Activated CD4-positive, alpha-beta T cell treated with anti-CD3 and anti-CD28 coated beads, Interleukin-2, amount 10 ng/mL, durations not matched to agents 24 days and 14 days (primary cell): ENCODE measurements at places on chromosomes 5 and 9. TPM values are rescaled to one million over a fixed set of nuclear protein-coding genes. Genes with fewer than 3 reads are reported as not detected.
A peak's percentile ranks its signal among the peaks of the same experiment; 100 is the strongest.

The IFNA2 gene
- not detected in 2 replicates for total RNA-seq

- no peaks in the 10 kb centered on the region for H3K27me3 ChIP-seq
- DNase-seq, result no peak
- H3K36me3 ChIP-seq, result peaks cover 4% of the 10 kb centered on the region
- no peak overlapping the region for H3K27ac ChIP-seq
These were observed 39.2 kb upstream of the ELOVL7 start for GRCh38 chr5:60883229-60883628.

DNA sequence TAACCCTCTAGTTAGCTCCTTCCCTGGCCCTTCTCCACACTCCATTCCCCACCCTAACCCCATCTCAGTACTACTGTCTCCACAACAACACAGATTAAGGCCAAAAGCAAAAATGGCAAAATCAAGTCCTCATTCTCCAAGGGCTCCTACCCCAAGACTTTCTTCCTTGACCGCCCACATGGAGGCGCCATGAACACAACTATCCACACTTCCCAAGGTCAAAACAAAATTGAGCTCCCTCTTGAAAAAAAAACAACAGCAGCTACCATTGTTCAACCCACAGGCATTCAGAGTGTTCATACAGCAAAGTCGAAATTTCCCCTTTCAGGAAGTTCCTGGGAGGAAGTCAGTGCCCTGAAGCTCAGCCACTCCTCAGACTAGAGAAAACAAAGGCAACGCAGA is 54.4 kb downstream of the GNAQ start:
- peak overlapping the region; percentile 91 for H3K27ac ChIP-seq
- H3K36me3 ChIP-seq, result peaks cover 1% of the 10 kb centered on the region
- H3K4me3 ChIP-seq, result peak overlapping the region; percentile 68
- peak; percentile 84 for DNase-seq

The CCNO gene
- total RNA-seq, result 0.26 TPM in 1 of 2 replicates, not detected in the other

GRCh38 chr5:99349787-99350186 is 421.0 kb upstream of the CHD1 start:
- no peak overlapping the region for H3K4me3 ChIP-seq
- DNase-seq, result no peak
- no peak overlapping the region for H3K27ac ChIP-seq
- no peaks in the 10 kb centered on the region for H3K27me3 ChIP-seq
- no peaks in the 10 kb centered on the region for H3K36me3 ChIP-seq
- H3K4me1 ChIP-seq, result no peaks in the 10 kb centered on the region

DNA sequence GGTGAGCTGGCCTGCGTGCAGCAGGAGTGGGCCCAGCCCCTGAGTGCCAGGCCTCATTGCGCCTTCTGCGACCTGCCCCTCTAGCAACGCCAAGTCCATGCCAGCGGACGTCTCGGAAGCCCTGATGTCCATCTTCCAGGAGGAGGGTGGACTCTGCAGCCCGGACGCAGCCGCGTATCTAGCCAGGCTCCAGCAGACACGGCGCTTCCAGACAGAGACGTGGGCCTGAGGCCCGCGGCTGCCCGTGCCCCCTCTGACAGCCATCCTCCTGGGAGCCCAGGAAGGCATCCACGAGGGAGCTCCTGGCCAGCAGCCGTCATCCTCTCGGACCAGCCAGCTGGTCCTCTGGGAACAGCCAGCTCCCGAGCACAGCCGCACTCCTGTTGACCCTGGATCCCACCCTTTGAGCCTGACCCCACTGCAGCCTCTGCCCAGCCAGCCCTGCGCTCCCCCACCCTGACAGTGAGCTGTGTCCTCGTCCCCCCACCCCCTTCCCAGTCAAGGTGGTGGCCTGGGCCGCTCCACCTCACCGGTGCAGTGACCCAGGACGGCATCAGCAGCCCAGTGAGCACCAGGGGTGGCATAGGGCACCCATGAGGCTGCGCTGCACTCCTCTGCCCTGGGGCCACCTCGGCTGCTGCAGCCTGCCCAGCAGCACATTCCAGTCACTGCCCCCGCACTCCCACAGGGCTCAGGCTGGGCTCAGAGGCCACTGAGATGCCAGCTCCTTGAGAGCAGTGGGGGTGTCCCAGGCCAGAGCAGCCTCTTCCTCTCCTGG is 5.7 kb downstream of the RNF208 start:
- H3K27ac ChIP-seq, result no peak overlapping the region
- H3K27me3 ChIP-seq, result no peaks in the 10 kb centered on the region
- no peaks in the 10 kb centered on the region for H3K4me1 ChIP-seq
- DNase-seq, result no peak
- H3K4me3 ChIP-seq, result no peak overlapping the region
- peaks cover 4% of the 10 kb centered on the region for H3K36me3 ChIP-seq

The GRIN1 gene
- 0.07 TPM in 1 of 2 replicates, not detected in the other for total RNA-seq
